ENCODE measurements at places on chromosomes 16 and 17. TPM values are rescaled to one million over a fixed set of nuclear protein-coding genes. Genes with fewer than 3 reads are reported as not detected.

KRT16 gene
- total RNA-seq: not detected

HBA2 gene
- total RNA-seq: not detected

AIPL1 gene
- total RNA-seq: not detected

HOXB3 gene
- total RNA-seq: 13.6 TPM

HBM gene
- not detected for total RNA-seq

TMEM220 gene
- total RNA-seq: 0.86 TPM

- no peak for DNase-seq
Measured at GRCh38 chr16:3097266-3097665, 1.8 kb downstream of the ZSCAN10 start.

DNA sequence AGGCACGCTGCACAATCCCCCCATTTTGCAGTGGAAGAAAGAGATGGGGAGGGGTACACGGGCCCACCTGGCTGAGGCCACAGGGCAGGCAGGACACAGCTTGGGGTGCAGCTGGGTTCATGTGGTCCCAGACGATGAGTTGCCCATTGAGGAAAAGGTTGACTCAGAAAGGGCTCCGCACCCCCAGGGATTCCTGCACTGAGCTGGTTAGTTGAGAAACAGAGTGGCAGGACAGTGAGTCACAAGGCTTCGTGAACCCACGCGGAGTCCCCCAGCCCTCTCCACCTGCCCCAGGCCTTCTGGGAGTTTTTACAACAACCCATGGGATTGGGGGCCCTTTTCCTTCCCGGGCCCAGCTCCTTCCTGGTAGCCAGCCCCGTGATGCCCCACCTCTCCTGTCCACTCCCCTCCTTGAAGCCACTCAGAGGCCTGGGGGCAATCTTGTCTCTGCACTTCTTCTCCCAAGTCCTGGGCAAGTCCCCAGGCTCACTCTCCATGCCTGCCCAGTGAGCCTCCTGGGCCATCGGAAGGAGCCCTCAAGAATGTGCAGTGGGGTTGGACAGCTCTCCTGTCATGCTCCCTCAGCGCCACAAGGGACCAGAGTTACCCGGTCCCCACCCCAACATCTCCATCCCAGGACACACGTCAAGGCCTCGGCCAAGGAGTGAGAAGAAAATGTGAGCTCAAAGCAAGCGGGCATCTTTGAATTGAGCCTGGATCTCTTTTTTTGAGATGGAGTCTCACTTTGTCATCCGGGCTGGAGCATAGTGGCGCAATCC lies 251.2 kb downstream of the PARN start:
- no peak for DNase-seq

DNA sequence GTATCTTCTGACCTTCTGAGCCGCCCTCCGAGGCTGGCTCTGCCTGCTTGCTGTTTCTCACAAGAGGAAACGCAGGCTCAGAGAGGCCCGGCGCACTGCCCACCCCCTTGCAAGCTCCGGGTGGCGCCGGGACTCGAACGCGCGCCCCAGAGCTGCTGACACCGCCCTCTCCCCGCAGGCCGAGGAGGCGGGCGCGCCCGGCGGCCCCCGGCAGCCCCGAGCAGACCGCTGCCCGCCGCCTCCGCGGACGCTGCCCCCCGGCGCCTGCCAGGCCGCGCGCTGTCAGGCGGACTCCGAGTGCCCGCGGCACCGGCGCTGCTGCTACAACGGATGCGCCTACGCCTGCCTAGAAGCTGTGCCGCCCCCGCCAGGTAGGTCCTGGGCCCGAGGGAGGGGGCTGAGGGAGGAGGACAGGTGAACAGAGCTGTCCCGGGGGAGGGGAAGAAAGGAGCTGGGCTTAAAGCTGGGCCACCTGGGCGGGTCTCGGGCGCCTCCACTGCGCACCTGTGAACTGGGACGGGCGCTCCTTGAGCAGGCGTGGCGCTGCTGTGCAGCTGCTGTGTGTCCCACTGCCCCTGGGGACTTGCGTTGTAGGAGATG lies 18.2 kb downstream of the WFDC1 start:
- no peak for DNase-seq

GRCh38 chr17:16953347-16953746 lies 18.6 kb downstream of the TNFRSF13B start:
- no peak for DNase-seq

GRCh38 chr17:27241346-27241946 lies 52.5 kb upstream of the WSB1 start:
- no peak for DNase-seq

DNA sequence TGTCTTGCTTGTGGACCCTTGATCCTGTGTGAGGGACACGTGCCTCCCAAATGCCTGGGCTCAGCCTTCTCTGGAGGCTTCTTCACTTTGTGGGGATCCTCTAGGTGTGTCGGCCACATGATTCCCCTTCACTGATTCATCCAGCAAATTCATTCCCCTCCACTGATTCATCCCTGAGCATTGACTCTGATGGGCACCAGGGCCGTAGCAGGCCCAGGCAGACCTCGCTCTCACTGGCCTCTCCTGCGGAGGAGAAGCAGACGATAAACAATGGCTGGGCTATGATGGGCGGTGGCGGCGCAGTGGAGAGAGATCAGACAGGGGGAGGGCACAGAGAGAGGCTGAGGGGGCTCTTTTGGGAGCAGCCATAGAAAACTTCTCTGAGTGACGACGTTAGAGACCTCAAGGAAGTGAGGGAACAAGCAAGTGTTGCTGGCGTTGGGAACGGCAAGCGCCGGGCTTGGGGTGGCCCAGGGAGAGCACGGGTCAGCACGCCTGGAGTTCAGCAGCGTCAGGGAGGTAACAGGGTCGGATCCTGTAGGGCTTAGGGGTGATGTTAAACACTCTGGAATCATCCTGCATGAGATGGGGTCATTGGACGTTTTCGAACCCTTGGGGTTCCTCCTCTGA lies 17.5 kb upstream of the RPTOR start:
- DNase-seq: no peak

DNA sequence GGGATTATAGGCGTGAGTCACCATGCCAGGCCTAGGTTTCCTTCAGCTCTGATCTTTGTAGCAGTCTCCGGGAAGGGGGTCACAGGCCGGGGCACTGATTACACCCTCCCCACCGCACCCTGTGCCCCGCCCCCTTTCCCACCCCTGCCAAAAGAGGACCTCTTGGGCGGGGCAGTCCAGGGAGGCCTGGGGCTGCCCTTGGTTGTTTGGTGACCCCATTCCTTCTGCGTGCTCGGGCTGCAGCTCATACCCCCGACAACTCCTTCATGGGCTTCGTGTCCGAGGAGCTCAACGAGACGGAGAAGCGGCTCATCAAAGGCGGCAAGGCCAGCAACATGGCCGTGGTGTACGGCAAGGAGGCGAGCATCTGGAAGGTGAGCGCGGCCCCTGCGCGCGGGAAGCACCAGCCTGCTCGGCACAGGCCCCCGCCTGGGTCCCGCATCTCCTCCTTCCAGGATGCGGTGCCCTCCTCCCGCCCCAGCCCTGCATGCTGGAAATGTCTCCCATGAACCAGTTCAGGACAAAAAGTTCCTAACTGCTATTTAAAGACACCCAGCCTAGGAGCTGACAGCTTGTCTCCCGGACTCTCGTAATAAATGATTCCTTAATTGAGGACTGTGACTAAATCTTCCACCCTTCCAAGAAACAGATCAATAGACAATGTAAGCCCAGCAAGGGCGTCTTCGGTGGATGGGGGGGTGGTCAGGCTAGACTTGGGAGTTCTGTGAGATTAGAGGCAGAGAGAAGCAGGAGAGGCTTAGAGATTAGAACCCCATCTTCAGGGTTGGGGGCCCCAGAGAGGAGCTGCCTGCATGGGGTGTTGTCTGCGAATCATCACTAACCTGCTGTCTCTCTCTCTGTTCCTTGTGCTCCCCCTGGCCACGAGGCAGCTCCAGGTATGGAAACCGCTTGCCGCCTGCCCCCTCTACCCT lies 64.5 kb downstream of the MGAT5B start:
- no peak for DNase-seq

DNA sequence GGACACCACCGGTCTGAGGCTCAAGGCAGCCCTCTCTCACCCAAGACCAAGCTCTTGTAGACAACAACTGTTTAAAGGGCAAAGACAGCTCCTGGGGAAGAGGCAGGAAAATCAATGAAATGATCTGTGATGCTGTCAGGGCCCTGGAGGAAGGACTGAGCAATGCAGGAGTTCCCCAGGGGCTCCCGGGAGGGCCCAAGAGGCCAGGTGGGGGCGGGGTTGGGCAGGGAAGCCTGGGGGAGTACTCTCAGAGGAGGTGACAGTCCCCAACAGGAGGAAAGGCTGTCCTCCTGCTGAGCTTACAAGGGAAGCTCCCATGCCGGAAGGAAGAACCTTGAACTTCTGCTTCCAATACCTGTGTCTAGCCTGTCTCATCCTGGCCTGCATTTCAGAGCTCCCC lies 8.3 kb upstream of the NOS2 start:
- no peak for DNase-seq

DNA sequence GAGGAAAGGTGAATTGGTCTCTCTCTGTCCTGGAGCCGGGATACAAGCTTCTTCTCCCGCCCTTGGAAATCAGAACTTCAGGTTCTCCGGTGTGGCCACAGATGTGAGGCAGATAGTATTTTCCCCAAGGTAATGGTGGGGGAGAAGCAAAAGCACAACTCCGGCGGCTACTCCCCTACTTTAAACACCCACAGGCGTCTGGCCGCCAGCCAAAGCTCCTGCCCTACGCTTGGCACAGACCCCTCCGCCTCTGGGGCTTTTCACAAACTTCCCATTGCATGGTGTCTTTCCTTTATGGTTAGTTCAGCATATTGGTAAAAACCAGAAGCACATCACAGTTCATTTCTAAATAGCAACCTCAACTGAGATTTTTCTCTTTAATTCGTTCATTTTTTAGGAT lies 39.4 kb upstream of the B4GALNT2 start:
- DNase-seq: no peak

GRCh38 chr17:8222380-8222629 lies 11.9 kb upstream of the AURKB start:
- no peak for DNase-seq
